ENCODE measurements at places on chromosomes 6 and 20.

GRCh38 chr6:139994998-139995397 lies 620.5 kb upstream of the CITED2 start:
- no peak for DNase-seq

DNA sequence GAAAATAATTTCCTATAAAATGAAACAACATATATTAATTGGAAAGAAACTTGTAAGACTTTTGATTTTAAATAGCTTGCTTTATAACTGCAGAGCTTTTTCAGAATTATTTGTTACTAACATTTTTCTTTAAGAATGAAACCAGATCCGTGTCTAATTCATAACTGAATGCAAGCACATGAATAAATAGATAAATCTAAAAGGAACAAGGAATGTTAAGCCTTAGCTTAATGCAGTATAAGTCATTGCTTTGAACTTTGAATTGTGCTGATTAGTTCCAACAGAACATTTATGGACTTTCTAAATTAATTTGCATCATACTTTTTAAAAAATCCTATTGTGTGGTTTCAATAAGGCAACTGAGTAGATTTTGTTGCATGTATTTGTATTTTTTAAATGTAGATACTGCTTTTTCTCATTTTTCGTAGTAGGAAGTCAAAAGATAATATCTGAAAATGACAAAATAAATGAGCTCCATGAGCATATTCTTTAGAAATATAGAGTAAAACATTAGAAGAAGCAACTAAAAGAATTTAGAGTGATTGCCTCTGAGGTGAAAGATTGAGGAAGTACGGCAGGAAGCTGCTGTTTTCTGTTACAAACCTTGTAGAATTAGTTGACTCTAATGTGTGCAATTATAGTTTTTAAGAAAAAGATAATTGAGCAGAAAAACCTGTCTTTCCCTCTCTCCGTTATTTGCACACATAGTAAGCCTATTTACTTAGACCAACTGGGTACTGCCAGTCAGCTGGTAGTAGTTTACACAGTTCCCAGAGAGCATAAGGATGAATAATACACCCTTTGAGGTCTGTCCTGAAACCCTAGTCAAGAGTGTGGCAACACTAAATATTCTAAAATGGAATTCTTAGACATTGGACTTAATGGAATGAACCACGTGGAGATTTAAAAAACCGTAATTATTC lies 32.6 kb upstream of the SLC35D3 start:
- DNase-seq: no peak

DNA sequence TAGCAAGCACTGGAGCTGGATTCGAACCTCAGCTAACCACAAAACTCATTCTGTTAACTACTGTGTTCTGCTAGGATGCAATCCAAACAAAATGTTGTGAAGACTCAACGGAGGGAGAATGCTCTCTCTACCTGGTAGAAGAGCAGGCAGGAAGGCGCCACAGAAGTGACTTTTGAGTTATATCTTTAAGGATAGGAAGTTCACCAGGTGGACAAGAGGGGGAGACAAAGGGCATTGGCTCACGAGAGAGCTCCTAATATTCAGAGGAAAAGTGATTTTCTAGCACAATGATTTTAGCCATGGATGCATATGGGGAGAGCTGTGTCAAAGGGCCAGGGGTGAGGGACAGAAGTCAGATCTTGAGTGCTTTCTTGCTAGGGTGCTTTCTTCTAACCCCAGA lies 108.4 kb upstream of the MAFB start:
- DNase-seq: peak; percentile 46

- no peak for DNase-seq
Observed at GRCh38 chr6:98239057-98239456, 595.3 kb upstream of the POU3F2 start.

GRCh38 chr20:2602746-2603145 lies 49.7 kb upstream of the NOP56 start:
- DNase-seq: peak; percentile 12

DNA sequence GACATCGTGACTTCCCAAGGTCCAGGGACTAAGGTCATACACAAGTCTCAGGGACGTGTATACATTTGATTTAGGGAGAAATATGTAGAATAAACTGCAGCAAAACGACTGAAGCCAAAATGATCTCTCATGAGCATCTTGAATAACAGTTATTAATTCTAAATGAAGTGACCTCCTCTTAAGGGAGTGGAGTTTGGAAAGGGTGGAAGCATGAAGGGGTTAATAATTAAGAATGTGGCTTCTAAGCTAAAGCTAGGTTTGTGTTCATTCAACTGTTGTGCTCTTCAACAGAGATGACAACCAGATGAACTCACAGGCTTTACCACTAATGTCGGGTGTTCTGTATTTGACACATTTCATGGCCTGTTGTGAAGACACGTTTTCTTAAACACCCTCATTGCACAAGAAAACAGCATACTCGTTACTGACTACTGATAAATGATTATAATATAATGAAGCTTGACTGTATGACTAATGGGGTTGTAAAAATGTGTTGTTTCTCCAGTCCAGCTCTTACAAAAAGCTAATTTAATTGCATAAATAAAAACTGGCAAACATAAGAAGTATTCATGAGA lies 1.5 kb downstream of the PPP1R14C start:
- no peak for DNase-seq

DNA sequence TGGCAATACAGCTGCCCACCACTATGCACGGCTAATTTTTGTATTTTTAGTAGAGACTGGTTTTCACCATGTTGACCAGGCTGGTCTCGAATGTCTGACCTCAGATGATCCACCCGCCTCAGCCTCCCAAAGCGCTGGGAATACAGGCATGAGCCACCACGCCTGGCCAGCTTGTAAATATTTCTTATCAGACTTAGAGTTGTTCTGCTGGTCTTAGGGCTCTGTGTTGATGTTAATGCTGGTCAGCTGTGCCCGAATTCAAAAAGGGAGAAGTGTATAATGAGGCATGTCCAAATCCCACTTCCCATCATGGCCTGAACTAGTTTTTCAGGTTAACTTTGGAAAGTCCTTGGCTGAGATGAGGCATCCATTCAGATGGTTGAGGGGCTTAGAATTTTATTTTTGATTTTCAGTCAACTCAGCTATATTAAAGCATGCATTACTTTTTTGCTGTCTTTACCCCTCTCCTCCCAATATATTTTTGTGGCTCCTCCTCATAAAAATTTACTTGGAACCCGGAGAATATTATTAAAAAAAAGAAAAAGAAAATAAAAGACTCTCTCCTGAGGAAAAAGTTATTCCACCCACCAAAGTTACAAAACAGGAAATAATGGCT lies 47.7 kb downstream of the ADAT2 start:
- DNase-seq: no peak

DNA sequence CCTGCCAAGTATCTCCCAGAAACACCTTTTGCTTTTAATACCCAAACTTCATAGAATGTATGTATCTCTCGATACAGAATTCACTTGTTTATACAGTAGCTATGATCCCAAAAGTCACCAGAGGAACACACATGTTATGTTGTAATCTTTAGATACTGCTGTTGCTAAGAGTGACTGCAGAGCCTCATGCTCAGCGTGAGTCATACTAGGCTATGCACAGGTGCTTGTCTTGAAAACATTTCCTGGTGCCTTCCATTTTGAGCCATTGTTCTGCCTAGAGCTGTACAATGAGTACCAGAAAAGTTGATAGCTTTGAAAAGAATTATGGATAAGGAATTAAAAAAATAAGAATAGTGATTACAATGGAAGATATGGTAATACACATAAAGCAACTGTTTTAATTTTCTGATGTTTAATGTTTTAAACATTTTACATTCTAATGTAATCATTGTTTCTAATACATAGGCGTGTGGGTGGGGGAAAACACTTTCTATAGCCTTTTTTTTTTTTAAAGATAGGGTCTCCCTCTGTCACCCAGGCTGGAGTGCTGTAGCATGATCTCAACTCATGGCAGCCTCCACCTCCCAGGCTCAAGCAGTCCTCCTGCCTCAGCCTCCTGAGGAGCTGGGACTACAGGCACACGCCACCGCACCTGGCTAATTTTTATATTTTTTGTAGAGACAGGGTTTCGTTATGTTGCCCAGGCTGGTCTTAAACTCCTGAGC lies 79.4 kb downstream of the CD24 start:
- no peak for DNase-seq

DNA sequence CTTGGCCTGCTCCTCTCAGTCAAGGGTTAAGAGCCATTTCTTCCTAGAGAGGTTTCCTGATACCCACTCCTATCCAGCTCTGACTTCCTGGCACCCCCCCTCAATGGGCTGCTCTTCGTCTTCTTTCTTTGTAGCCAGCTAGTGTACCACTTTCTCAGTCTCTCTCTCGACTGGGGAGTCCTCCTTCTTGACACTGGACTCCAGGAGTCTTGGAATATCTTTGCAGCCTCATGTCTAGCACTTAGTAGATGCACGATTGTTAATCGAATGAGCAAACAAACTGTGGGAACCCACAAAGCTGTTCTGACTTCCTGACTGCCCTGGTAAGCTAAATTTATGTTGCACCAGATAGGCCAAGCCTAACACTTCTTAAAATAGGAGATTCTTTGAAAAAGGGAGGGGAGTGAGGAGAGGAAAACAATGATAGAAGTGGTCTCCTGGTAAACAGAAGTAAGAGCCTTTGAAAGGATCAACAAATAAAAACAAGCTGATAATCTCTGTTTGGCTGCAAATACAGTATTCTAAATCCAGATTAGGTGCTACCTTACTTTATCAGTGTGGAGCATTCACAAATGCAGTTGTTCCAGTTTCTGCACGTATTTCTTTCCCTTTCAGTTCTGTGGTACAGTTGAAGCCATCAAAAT lies 160.1 kb upstream of the CITED2 start:
- DNase-seq: no peak

- no peak for DNase-seq
Observed at GRCh38 chr6:38867726-38868125, 152.6 kb downstream of the DNAH8 start.

DNA sequence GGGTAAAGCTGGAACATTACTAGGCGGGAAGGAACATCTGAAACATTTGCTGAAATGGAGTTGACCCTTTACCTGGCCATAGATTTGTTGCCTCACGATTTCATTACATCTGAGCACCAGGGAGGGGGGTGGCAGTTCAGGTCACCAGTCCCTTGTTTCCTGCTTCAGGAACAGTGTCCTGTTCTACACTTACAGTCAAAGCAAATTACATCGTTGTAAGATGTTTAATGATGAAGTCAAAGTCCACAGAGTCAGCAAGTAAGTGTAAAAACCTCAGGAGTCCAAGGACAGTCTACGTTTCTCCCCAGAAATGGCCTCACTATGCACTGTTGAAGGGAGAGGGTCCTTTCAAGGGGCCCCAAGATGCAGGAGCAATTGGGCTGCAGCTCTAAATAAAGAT lies 8.9 kb upstream of the MICB start:
- DNase-seq: no peak

DNA sequence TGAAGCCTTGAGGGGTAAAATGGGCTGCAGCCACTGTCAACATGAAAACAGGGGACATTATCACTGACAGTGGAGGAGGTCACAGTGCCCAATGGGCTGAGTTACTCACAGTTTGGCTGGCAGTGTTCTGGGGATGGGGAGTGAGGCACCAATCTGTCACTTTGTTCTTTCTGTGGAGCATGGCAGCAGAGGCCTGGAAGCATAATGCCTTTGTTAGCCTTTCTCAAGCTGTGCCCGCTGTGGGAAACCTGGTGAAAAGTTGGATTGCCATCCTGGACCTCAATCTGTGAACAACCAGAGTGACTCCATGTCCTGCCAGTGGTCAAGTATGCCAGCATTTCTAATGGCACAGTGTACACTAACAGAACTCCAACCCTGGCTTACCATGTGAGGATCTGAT lies 143.6 kb downstream of the OR2B2 start:
- no peak for DNase-seq

GRCh38 chr20:1623501-1624205 lies 3.8 kb upstream of the SIRPB1 start:
- DNase-seq: no peak

DNA sequence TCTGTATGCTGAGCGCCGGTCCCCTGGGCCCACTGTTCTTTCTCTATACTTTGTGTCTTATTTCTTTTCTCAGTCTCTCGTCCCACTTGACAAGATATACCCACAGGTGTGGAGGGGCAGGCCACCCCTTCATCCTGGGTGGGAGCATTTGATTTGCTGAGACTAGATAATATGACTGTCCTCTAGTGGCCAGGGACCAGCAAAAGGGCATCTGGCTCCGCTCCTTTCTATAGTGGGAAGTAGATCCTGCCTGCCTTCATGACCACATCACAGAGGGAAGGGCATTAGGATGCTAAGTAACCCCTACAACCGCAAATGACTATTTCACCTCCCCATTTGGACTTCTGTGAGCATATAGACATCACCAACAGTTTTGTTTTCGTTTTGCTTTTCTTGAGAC lies 64.5 kb downstream of the TRMT6 start:
- peak; percentile 53 for DNase-seq

DNA sequence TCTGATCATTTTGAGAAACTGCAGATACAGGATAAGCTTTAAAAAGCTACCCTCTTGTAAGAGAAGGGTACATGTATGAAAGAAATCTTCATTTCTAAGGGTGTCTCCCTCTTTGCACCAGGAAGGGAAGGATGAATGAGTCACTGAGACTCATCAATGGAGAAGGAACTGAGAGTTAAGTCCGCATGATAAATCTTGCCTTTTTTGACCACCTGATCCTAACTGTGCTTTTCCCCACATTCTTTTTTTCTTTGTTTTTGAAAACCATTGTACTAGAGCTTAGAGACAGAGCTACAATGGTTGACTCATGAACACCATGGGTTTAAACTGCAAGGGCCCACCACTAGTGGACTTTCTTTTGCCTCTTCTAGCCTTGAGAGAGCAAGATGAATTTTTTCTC lies 353.0 kb upstream of the RGS17 start:
- DNase-seq: no peak

DNA sequence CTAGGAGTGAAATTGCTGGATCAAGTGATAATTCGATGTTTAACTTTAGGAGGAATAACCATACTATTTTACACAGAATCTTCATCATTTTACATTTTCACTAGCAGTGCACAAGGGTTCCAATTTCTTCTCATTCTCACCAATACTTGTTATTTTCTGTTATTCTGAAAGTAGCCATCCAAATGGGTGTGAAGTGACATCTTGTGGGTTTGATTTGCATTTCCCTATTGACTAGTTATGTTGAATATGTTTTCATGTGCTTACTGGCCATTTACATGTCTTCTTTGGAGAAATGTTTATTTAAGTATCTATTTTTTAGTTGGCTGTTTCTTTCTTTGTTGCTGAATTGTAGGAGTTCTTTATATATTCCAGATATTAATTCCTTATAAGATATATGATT lies 164.3 kb downstream of the CD109 start:
- DNase-seq: no peak

DNA sequence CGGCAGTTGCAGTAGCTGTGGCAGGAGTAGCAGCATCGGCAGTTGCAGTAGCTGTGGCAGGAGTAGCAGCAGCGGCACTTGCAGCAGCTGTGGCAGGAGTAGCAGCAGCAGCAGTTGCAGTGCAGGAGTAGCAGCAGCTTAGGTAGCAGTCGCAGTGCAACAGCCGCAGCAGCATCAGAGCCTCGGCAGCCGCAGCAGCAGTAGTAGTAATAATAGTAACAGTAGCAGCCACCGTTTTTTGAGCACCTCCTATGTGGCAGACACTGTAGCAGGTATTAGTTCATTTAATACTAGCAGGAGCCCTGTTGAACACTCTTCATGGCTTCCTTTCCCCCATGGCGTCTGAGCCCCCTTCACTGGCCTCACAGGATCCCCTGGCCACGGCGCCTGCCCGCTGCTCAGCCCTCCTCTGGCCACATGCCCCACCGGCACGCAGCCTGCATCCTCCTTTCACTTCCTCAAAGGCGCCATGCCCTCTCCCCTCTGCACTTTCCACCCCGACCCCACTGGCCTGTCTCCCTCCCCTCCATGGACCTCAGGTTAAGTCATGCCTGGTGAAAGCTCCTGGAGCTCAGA lies 19.1 kb upstream of the IRF4 start:
- DNase-seq: no peak

- DNase-seq: no peak
Observed at GRCh38 chr6:75155631-75156030, 50.2 kb downstream of the COL12A1 start.

Measured in NCI-H446 (cell line).